ENCODE measurements at places on chromosomes 11 and 22.
A peak's percentile ranks its signal among the peaks of the same experiment; 100 is the strongest.

GRCh38 chr11:19392321-19392720 lies 151.6 kb upstream of the E2F8 start:
- no peak for DNase-seq

GRCh38 chr11:79404806-79405205 lies 36.0 kb downstream of the TENM4 start:
- no peak for DNase-seq

- DNase-seq: peak; percentile 81
These were observed 1.4 kb upstream of the CSF2RB start for GRCh38 chr22:36911887-36912661.

DNA sequence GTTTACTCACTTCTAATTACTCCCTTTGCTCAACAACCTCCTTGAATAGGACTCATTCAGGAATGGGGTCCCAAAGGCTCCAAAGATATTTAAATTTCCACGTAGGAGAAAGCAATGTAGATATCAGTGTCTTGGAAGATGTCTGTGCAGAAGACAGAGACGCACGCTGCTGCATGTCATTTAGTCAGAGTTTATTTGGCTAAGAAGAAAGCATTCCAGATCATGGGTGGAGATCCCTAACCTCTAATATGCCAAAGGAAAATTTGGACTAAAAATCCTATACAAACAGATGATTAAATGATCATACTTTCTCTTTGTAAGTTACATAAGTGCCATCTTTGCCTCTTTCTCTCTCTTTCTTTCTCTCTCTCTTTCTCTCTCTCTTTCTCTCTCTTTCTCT lies at the start of gene OR10D3:
OR10D3 (plus strand) TSS at position 278 of the 400 bp plus-strand sequence. CDS start 1,925 bp downstream, outside the sequence.
- DNase-seq: no peak

DNA sequence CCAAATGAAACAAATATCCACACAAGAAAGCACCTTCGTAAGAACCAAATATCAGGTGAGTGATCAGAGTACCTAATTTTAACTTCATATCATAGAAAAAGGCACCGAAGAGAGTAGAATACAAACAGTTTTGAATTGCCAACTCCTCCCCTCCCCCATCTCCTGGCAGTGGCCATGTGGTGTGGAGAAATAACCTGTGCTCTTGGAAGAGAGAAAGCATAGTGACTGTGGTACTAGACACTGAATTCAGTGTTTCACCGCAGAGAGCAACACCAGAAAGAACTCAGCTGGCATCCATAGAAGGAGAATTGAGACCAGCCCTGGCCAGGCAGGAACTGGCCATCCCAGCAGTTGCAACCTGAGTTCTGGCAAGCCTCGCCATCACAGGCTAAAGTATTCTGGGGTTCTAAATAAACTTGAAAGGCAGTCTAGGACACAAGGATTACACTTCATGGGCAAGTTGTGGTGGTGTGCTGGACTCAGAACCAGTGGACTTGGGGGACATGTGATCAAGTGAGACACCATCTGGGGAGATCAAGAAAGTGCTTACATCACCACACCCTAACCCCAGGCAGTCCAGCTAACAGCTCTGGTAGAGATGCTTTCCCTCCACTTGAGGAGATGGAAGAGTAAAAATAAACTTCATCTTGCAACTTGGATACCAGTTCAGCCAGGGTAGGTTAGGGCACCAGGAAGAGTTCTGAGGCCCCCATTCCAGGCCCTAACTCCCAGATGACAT lies 1003.2 kb downstream of the NTM start:
- no peak for DNase-seq

DNA sequence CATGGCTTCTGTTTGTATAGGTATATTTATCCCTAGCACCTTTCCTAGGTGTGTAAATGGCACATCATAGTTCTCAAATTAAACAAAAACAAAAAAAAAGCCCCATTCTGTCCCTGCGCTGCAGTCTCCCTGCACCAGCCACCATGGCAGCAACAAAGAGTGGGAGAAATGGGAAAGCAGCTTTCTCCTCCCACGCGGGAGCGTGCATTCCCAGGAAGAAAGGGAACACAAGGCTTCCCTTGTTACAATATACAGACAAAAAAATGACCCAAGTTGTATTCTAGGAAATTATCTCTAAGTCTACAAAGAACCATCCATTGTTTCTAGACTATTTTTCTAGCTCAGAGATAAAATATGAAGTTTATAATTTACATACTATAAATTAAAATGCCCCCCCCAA lies 16.1 kb upstream of the TMPRSS5 start:
- no peak for DNase-seq

- no peak for DNase-seq
These were observed 702 bp downstream of the SYN3 start for GRCh38 chr22:33057363-33057995.

- DNase-seq: no peak
These were observed 784 bp upstream of the SYNGR1 start for GRCh38 chr22:39348909-39349505.

DNA sequence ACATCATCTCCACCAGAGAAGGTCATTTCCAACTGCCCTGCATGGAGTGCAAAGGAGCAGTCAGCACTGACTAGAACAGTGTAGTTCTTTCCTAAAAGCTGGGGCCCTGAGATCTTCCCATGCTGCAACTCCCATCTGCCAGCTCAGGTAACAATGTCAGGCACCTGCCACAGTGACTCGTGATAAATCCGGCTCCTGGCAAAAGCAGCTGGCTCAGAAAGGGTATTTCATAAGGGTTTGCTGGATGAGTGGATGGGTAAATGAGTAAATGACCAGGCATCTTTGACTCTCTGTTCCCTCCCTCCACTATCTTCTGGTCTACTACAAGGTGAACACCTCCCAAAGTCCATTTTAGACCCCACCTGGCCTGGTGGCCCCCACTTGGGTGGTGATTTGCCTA lies 403.6 kb downstream of the NXPE2 start:
- DNase-seq: no peak

DNA sequence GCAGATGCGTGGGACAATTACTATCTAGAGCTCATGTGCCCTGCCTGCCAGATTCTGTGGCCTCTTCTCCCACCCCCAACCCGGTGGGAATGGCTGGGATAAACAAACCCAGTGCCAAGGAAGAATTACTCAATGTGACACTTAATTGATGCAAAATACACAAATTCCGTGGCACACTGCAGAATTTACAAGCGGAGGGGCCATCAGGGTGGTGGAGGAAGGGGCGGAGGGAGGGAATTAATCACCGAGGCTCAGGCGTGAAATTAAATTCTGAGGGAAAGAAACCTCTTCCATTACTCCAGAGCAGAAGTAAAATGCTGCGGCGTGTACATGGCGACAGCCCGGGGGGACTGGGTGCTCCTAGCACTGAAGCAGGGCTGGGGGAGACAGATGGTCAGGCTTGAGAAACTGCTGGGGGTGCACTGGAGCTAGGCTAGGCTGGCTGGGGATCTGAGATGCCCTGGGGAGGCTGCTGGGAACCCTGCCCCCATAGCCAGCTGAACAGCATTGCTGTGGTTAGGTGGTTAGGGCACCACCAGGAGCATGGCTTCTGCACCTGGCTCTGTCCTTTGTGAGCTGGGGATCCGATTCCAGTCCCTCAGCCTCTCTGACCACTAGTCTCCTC lies 200.6 kb downstream of the CEP164 start:
- DNase-seq: peak; percentile 71

DNA sequence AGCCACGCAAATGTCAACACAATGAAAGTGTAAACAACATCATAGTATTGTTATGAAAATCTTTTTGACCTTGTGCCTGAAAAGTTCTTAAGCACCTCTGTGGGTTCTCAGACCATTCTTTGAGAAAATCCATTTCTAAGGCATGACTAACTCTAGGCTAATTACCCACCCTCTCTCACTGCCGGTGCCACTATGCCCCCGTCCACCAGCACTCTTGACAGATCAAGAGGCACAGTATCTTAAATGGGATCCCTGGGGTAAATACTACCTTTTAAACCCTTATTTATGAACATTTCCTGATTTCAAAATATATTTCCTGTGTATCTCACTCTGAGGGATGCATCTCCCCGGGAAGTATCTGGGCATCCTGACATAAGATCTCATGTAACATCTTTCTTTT lies 607.5 kb downstream of the METTL15 start:
- no peak for DNase-seq

- no peak for DNase-seq
These were observed 26.1 kb downstream of the GLYATL1 start for GRCh38 chr11:58965246-58965985.

DNA sequence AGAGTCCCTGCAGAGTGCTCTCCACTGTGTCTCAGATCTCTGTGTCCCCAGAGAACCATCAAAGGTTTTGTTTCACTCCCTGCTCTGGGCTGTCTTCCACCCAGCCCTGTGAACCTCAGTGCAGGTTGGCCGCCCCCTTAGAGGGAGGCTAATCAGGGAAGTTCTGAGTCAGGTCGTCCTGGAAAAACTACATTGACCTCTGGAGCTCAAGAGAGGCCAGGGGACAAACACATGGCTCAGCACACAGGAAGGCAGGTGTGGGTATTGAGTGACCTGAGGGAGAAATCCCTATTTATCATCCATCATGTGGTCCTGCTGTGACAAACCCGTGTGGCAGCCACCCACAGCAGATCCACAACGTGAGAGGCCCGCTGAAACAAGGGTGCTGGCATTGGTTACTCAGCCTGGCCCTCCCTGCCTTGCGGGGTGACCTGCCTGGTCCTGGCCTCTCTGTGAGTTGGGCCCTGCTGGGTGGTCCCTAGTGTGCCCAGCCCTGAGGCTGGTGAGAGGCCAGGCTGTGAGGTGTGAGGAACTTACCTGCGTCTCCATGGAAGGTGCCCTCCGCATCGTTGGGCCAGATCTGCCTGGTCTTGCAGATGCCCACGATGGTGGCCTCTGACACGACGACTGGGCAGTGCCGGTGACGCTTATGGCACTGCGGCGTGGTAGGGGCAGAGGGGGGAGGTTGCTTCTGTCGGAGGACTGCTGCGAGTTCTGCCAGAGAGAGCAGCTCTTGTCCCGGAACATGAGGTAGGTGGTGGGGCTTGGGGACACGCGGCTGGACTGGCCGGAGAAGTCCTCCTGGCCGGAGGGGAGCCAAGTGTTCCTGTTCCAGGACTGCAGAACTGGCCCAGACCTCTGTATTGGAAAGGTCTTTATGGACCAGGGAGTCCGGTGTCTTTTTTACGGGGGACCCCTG lies 669 bp upstream of the BCR start:
- no peak for DNase-seq

DNA sequence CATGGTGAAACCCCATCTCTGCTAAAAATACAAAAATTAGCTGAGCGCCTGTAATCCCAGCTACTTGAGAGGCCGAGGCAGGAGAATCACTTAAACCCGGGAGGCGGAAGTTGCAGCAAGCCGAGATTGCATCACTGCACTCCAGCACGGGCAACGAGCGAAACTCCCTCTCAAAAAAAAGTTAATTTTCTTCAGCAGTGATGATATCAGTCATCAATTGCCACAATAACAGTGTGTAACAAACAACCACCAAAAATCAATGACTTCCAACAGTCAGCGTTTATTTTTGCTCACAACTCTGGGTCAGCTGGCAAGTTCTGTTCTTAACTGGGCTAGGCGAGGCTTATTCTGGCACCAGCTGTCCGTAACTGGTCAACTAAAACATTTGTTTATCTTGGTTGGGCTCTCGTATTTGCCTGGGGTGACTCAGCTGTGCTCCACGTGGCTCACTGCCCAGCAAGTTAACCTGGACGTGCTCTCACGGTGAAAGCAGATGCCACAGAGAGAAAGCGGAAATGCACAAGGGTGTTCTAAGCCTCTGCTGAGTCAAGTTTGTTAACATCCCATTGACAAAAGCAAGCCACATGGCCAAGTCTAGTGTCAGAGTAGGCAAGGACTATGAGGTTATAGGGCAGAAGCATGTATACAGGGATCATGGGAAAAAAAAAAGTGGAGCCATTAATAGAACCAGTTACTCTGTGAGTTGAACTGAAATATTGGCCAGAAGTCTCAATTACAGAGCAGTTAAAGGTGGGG lies 52.1 kb downstream of the LHFPL7 start:
- peak; percentile 80 for DNase-seq

Measured in islet precursor cell (in vitro differentiated cells).